ENCODE measurements at places on chromosomes 3 and 15.

GRCh38 chr3:30918761-30919160 lies 24.3 kb upstream of the GADL1 start:
- no peak for DNase-seq

DNA sequence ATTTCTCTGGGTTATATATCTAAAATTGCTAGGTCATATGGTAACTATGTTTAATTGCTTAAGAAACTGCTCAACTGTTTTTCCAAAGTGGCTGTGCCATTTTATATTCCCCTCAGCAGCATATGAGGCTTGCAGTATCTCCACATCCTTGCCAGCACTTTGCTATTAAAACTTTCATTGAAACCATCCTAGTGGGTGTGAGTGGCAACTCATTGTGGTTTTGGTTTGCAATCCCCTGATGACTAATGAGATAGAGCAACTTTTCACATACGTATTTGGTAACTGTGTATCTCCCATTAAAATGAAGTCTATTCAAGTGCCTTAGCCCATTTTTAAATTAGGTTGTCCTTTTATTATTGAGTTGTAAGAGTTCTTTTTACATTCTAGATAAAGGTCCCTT lies 17.3 kb downstream of the KPNA1 start:
- no peak for DNase-seq

DNA sequence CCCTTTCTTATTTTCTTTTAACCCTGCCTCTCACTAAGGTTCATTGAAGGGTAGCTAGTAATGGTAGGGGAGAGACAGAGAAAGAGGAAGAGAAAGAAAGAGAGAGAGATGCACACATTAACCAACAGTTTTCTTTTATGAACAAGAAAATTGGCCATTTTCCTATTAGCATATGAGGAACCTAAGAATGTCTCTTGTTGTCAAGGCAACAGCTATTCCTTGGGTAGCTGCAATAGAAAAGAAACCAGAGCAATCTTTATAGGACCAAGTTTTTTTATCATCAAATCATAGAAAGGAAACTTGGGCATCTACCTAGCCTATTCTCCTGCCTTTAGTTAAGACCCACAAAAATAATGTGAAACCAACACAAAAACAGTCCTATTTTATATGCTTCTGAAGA lies 15.0 kb upstream of the CCDC39 start:
- DNase-seq = no peak

GRCh38 chr3:143201870-143202752 lies 82.5 kb downstream of the CHST2 start:
- DNase-seq = no peak

- DNase-seq = no peak
Observed at GRCh38 chr3:104360038-104360437, 1006.7 kb upstream of the ALCAM start.

DNA sequence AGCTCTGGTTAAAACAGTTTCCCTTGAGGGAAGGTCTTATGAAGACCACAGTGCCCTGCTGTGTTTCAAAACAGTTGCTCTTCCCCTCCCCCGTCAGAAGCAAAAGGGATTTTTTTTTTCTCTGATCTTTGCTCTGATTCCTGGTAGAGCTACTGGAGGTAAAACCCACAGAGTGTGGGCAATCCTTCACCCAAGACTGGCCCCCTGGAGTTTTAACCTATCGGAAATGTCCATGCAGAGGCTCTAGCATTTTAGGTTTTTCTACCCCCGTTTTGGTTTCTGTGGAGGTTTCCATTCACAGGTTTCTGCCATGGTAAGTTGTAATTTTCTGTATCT lies 27.7 kb downstream of the GRM2 start:
- DNase-seq = no peak

DNA sequence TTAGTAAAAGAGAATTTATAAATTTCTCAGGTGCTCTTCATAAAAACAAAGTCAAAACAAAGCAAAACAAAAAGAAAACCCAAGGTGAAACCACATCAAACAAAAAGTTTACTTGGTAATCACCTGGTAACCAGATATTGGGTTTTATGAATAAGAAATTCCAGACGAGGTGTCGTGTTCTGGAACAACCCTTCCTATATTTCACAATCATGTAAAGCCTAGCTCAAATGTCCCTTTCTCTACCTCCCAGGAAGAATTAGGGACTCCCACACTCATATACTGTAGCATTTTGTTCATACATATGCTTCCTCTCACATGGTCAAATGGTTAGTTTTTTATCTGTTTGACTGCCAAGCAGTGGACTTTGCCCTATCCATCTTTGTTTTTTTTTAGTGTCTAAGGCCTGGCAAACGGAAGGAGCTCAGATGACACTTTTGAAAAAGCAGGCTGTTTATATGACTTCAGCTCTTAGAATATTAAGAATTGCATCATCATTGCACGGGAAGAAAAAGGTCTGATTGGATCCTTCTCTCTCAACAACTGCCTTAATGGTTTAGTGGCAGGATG lies 326.7 kb upstream of the TBL1XR1 start:
- DNase-seq = no peak

GRCh38 chr15:41865490-41866055 lies 26.9 kb downstream of the PLA2G4B start:
- DNase-seq = no peak

DNA sequence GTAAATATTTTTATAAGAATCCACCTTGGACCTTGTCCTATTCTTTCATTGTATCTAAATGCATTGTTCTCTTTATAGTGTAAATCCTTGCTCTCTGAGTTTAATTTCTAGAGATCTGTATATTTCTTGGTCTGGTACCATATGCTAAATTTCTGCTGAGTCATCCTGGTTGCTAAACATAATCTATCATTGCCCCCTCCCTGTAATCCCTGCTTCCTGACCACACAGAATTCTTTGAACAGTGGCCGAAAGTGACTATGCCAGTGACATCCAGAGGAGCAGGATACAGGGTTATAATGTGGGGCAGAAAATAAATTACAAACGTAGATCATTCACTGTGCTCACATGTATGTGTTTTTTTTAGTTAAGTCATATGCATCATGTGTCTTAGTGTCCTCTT lies 143.1 kb downstream of the DIPK2A start:
- DNase-seq = no peak

DNA sequence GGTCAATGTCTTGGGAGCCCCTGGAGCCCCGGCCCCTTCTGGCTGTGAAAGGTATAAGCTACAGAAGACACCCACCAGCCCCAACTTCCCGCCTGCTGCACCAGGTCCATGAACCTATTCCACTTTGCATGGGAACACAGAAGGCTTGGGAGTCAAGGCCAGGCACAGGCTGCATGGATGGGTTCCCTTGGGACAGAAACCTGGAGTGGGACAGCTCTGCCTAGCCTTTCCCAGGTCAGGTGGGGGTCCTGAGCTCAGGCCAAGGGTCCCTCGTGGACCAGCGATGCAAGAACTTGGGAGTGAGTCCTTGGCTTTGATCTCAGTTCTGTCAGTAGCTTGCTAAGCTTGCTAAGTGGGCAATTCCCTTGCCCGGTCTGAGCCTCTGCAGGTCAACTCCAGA lies 25.0 kb downstream of the TKT start:
- DNase-seq = no peak

DNA sequence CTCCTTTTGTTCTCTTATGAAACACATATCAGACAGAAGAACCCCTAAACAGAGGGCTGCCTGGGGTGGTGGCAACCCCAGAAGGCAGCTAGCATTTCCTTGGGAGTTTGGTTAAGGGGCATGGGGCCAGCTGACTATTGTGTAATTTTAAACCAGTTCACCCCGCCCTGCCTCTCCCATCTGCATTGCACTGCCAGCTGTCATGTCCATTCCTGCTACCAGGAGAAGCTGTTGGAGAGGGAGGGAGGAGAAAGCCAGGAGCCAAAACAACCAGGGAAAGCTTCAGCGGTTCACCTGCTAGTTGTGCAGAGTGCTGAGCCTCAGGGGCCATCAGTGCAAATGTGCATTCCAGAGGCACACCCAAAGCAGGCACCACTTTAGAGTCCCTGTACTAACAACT lies 47.6 kb upstream of the ATP1B3 start:
- DNase-seq = peak; percentile 54

- no peak for DNase-seq
Observed at GRCh38 chr15:53962646-53963561, 15.3 kb upstream of the UNC13C start.

DNA sequence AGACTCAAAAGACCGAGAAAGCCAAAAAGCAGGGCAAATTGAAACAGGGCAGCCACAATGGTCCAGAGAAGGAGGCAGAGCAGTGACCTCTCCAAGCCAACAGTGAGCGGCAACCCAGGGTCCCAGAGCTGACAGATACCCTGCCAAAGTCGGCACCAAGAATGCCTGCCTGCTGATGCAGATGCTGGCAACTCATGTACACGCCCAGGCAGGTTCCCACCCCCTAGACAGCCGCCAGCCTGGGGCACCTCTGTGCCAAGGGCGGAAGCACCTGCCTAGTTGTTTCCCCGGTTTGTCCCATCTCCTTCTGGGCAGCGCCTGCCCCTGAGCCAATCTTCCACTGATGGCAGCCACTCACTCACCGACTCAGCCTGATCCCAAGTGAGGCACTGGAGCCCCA lies 22.1 kb downstream of the KLHL25 start:
- no peak for DNase-seq

GRCh38 chr3:75180235-75180944 lies 483.7 kb upstream of the FRG2C start:
- DNase-seq = no peak

GRCh38 chr3:73041537-73041936 lies 19.9 kb upstream of the EBLN2 start:
- no peak for DNase-seq

GRCh38 chr3:52084216-52084945 lies 28.0 kb upstream of the DUSP7 start:
- DNase-seq = no peak

GRCh38 chr3:81602781-81603180 lies 158.7 kb downstream of the GBE1 start:
- no peak for DNase-seq

DNA sequence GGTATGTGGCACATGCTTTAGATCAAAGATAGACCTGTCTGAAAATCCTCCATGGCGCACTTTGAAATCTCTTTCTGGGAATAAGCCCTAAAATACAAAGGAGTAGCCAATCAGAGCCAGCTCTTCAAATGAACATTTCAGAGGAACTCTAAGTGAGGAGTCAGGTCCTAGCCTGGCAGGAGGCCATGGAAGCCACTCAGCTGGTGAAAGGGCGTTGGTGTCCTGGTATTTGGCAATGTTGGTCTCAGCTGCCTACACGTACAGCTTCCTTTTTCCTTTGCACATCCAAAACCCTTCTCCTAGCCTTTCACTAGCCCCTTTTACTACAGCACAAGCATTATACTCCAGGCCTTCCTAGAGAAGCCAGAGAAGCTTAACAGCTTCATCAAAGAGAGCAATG lies 5.5 kb downstream of the WDR73 start:
- no peak for DNase-seq

DNA sequence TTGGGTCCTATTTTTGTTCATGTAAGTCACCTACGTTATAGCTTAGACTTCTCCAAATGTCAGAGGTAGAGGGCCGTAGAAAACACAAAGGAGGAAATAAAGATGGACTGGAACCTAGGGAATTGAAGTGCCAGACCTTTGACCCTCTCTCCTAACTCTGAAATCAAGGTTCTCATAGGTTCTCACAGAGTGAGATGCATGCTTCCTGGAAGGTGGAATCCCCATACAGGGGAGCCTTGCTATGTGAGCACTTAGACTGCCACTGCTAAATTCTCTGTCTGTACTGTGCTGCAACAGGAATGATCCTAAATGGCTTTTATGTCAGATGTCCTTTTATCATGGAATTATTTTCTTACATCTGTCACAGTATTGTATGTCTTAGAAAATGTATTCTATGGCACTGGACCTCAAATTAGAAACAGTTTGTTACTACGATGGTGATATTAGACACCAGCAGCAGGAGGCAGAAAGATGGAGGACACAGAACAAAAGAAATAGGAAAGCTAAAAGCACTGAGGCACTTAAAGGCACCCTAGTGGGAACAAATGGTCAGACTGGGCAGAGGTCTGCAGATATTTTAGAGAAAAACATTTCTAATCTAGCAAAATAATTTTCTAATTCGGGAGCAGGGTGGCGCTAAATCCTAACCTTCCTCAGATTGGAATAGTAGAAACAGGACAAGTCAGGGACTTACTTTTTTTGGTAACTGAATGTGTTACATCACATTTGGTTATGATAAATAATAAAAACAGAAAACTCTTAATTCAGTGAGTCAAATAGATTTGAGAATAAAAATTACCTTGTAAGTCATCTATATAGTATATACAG lies 60.2 kb upstream of the CDAN1 start:
- no peak for DNase-seq

GRCh38 chr3:159882367-159882766 lies 106.3 kb upstream of the IL12A start:
- no peak for DNase-seq

DNA sequence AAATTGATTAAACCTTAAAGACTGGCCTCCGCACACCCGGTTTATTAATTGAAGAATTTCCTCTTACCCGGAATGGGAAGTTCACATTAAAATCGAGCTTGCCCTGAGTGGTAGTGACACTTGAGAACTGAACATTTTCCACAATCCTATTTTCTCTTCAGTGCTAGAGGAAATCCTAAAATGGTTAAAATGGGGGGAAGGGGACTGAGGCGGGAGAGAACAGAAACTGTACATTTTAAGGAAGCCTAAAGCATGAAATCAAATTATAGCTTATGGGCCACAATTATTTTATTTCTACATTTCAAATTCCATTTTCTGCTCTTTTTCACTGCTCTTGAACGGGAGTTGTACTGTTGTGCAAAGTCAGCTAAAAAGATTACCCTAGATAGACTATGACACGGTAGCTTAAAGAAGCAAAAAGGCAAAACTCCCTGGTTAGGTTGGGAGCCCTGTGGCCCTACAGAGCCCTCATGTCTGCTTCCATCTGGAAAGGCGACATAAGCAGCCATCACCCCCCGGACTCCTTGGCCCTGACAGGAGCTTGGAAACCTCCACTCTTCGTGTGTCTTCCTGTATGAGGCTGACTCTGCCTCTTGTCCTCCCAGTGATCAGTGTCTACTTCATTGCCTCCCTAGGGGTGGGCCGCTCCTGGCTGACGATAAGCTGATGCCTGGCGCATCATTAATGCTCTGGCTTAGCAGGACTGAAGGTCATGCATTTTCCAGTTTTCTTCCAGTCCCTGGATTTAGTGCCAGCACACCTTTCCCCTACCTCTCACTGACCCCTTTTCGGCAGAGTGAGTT lies 79.3 kb downstream of the EEFSEC start:
- no peak for DNase-seq
